ENCODE measurements at places on chromosomes 1 and 21.

- DNase-seq: no peak
Observed at GRCh38 chr1:116265931-116266863, 106.8 kb upstream of the ATP1A1 start.

DNA sequence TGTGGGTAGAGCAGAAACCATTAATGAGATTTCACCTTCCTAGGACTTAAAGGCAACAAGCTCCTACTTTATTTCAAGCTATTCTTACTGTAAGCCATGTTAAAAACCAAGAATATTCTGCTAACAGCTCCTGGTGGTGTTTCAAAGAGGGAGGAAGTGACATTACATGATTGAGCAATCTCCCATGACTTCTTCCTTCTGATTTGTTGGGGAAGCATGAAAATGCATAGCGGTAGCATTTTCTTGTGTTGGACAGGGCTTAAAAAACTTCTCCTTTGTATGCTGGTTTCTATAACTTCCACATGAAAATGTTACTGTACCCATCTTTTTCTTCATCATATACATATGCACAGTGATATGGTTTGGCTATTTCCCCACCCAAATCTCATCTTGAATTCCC lies 297.0 kb upstream of the SNX7 start:
- no peak for DNase-seq

DNA sequence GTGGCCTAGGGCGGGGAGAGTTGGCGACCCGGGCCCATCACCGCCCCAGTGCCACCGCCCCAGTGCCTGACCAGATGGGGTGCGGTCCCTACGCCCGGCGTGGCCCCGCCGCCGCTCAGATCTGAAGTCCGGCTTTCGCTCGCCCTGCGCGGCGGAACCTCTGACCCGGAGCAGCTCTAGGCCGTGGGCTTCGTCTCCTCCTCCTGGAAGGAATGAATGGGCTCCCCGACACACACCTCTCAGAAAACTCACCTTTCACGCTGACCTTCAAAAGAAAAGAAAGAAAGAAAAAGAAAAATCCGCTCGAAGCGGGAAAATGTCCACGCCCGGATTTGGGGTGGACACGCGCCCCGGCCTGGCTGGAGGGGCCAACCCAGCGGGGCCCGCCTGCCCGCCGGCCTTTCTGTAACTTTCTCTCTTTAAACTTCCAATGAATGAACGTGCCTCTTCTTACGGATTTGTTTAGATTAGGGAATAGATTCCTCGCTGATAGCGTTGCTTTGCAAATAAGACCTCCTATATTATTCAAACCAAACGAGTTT lies 5.4 kb upstream of the SIM2 start:
- DNase-seq: no peak

DNA sequence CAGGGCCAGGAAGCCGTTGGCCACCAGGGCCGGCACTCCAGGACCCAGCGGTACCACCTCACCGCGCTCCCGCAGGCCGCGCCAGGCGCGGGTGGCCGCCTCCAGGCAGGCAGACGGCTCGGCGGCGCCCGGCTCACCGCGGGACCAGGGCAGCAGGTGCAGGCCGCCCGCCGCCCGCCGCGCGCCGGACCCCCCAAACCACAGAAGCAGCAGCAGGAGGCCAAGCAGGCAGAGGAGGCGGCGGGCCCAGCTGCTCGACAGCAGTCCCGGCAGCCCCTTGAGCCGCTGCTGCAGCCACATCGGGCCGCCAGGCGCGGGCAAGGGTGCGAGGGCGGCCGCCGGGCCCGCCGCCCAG lies 312 bp downstream of the KIAA2013 start:
- no peak for DNase-seq

GRCh38 chr1:180096584-180097325 lies 57.9 kb upstream of the QSOX1 start:
- DNase-seq: no peak

- DNase-seq: no peak
Observed at GRCh38 chr1:99119188-99119587, 114.5 kb upstream of the PLPPR5 start.

GRCh38 chr21:34621434-34622350 lies 6.8 kb upstream of the RCAN1 start:
- DNase-seq: no peak

GRCh38 chr1:15011160-15011559 lies 142.4 kb upstream of the TMEM51 start:
- no peak for DNase-seq

- no peak for DNase-seq
Observed at GRCh38 chr1:160375788-160376524, 9.1 kb downstream of the NHLH1 start.

- DNase-seq: no peak
Observed at GRCh38 chr1:180889325-180889724, 23.4 kb upstream of the KIAA1614 start.
